NCI-H226 (cell line): ENCODE measurements at places on chromosomes 16 and 17.

DNA sequence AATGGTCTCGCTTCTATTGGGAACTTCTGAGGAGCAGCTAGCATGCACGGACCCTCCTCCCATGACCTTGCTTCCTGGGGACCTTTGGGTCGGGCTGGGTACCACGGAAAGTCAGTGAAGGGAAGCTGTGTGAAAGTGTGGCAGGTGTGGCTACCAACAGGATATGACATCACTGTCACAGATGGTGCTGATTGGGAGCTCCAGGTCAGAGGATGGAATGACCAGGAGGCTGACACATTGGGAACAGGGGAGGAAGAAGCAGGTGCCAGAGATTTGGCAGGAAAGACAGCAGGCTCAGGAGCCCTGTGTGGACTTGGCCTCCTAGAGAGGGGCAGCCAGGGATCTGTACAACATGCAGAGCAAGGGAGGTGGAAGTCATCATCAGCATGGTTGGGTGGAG is 34.0 kb downstream of the CPNE2 start:
- no peak for DNase-seq

GRCh38 chr16:19997734-19998133 is 76.0 kb downstream of the GPR139 start:
- no peak for DNase-seq

- DNase-seq = no peak
These were observed 44.9 kb upstream of the RBFOX3 start for GRCh38 chr17:79655672-79656290.

DNA sequence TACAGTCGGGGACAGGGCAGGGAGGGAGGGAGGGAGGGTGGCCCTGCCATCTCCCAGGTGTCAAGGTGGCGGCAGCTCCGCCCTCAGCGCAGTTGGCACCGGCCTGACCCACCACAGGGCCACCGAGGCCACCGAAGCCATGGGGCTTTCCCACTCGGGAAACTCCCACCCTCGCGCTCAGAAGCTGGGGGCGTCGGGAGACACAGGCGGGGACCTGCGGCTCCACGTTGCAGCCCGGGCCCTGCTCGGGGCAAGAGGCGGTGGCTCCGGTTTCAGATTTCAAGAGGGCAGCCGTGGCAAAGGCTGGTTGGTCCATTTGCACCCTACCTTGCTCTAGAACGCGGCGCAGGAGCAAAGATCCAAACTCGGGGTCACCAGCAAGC is 544 bp downstream of the CYB561 start:
- DNase-seq = no peak

DNA sequence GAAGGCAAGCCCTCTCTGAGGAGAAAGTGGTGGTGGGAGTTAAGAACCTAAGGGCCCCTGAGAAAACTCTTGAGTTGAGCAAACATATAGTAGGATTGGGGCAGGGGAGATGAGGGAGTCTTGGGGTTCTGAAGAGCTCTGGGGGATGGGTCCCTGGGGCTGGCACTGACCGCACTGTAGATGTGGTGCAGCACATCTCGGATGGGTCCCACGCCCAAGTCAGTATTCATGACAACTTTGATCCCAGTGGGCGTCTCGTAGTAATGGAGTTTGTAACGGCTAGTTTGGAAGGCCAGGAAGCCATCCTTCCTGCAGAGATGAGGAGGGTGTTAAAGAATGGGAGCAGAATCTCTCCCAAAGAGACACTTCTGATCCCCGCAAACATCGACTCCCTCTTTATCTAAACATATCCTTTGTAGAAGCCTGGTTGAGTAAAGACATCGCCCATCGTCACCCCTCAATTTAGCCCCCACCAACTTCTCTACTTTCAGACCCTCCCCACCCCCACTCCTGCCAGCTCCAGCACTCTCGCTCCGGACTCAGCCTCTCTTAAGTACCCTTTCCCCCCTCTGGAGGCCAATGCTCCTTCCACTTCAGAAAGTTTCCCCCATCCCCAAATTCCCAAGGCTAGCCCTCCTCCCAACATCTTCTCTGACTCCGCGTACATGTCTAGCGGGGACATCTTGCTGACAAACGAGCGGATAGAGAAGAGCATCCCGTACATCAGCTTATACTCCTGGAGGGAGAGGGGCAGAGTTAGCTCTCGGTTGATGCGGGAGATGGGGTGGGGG is 710 bp downstream of the TRAPPC1 start:
- no peak for DNase-seq

DNA sequence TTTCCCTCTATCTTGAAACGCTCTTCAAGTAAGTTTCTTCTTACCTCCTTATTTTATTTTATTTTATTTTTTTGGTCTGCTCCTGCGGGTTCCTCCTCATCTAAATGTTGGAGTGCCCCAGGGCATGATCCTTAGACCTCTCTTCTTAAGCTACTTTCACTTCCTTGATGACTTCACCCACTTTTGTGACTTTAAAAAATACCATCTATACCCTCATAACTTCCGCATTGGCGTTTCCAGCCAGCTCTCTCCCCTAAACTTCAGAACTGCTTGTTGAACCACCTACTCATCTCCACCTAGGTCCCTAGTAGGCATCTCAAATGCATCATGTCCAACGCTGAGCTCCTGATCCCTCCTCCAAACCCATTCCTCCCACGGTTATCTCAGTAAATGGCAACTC is 51.4 kb upstream of the NFAT5 start:
- DNase-seq = peak; percentile 36

DNA sequence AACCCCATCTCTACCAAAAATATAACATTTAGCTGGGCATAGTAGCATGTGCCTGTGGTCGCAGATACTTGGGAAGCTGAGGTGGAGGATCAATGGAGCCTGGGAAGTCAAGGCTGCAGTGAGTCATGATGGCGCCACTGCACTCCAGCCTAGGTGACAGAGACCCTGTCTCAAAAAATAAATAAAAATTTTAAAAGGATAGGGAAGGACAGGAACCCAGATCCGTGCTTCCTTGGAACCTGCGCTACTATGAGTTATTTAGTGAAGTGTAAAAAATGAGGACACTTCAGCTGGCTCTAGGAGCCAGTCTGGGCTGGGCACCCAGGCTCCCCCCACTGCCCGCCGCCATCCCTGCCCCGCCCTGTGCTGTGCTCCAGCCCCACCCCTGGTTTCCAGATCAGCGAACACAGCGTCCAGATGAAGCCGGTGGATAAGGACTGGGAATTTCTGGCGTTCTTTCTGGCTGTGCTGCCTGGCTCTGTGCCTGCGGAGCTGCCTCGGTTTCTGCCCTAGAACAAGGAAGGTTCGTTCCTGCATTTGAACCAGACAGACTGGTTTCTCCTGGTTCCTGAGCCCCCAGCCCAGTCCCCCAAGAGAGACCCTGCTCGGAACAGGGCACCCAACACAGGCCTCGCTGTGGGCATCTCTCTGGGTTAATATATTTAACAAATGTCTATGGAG is 18.5 kb downstream of the PLLP start:
- peak; percentile 87 for DNase-seq
